KG1 (cell line): ENCODE measurements at places on chromosomes 6 and 20.

- no peak for DNase-seq
Observed at GRCh38 chr20:57080796-57081195, 185.6 kb downstream of the BMP7 start.

- DNase-seq = peak; percentile 40
Observed at GRCh38 chr6:84422380-84422968, 195.0 kb upstream of the CEP162 start.

DNA sequence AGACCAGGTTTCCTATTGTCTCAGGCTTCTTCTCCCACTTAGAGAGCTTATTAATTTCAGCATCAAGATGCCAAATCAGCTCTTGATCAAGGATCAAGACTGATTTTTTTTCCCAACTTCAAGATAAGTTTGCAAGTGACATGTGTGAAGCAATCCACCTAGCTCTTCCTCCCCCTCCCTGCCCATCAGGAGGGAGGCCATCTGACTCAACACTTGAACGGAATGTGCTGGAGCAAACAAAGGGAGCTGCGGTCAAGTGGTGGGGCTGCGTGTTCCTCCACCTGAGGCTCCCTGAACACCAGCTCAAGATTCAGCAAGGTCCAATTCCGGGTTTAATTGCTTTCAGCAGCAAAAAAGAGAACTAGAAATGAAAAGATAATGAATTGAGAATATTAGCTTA, 38.7 kb downstream of the TTI1 start:
- DNase-seq = no peak

- no peak for DNase-seq
Observed at GRCh38 chr20:58911970-58912369, 59.5 kb downstream of the GNAS start.
